ENCODE measurements at places on chromosomes 2 and 18. TPM values are rescaled to one million over a fixed set of nuclear protein-coding genes. Genes with fewer than 3 reads are reported as not detected.

- no peak for DNase-seq
Measured at GRCh38 chr2:201420442-201421113, 30.7 kb downstream of the TRAK2 start.

- peak; percentile 79 for DNase-seq
Measured at GRCh38 chr2:143259368-143259958, 130.2 kb downstream of the ARHGAP15 start.

- no peak for DNase-seq
Measured at GRCh38 chr2:217822296-217823252, 180.2 kb downstream of the TNS1 start.

Gene ABHD1
- total RNA-seq = not detected

Gene FAP
- not detected for total RNA-seq

GRCh38 chr2:239015901-239016675 lies 168.2 kb downstream of the TWIST2 start:
- DNase-seq = no peak

Gene TLX2
- not detected for total RNA-seq

- DNase-seq = peak; percentile 59
Measured at GRCh38 chr2:11681722-11682589, 12.0 kb upstream of the NTSR2 start.

DNA sequence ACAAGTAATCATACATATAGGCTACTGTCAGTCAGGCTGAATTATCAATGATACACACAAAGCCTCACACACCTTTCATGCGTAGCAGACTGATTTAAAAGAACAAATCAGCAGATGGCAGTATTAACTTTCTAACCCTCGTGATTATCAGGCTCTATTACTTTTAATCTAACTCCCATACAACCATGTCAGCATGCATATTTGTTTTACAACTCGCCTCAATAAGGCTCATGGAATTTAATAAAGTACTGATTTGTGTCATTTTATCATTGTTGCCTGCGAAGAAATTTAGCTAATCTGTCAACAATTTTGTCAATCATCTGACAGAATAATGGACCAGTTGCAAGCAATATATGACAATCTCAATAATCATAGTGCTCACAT lies 82.8 kb downstream of the SLC25A12 start:
- DNase-seq = peak; percentile 59

DNA sequence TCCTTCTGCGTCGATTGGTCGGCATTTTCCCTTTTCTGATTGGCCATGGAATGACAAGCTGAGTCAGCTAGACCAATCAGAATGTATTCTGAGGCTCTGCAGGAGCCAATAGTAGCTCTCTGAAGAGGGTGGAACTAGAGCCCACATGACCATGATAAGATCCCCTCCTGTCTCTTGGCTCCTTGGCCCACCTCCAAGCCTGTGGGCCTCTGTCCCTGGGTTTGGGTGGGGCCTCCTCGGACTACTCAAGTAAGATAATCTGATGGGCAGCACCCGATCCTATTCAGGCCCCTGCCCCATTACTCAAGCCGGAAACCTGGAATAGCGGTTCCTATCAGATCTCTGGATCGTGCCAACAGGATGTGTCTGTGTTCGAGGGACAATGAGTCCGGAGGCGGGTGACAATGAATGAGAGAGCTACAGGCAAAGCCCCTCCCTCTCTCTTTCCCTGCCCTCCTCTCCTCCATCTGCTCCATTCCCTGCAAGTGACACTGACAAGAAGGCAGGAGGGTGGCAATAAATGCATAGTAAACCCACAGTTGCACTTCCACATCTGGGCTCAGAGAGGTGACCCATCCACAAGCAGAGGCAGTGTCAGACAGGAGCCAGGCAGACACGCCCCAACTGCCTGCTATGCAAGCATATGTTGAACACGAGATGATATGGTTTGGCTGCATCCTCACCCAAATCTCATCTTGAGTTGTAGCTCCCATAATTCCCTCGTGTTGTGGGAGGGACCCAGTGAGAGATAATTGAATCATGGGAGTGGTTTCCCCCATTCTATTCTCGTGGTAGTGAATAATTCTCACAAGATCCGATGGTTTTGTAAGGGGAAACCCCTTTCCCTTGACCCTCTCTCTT lies 114.7 kb downstream of the TNS1 start:
- no peak for DNase-seq

DNA sequence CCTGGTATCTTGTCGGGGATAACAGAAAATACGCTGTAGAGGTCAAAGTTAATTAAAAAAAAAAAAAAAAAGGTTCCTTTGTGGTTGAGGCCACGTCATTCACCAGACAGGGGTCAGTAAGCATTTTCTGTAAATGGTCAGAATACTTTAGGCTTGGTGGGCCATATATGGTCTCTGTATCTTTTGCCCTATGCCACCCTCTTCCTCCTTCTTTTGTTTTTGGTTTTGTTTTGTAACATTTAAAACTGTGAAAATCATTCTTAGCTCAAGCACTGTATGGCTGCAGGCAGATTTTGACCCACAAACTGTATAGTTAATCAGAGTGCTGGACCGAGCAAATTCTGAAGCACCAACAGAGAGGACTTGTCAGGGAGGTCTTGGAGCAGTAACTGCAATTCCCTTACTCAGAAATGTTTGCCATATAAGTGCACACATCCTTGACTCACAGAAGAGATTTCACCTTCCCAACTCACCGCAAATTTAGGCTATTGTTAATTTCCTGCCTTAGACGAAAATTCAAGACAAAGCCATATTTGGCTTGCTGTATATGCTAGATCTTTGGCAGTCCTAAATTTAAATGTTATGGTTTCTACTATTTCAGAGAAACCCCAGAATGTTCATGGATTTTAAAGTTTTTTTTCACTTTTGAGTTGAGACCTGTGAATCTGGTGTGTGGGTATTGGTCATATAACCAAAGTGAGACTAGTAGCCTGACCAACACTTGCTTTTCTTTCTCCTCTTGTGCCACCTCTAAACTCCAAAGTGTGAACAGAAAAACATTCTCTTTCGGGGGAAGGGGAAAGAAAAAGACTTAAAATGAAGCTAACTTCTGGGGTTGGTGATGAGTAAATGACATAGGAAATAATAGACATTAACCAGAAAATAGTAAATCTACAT lies 65.4 kb downstream of the DOCK10 start:
- DNase-seq = no peak

DNA sequence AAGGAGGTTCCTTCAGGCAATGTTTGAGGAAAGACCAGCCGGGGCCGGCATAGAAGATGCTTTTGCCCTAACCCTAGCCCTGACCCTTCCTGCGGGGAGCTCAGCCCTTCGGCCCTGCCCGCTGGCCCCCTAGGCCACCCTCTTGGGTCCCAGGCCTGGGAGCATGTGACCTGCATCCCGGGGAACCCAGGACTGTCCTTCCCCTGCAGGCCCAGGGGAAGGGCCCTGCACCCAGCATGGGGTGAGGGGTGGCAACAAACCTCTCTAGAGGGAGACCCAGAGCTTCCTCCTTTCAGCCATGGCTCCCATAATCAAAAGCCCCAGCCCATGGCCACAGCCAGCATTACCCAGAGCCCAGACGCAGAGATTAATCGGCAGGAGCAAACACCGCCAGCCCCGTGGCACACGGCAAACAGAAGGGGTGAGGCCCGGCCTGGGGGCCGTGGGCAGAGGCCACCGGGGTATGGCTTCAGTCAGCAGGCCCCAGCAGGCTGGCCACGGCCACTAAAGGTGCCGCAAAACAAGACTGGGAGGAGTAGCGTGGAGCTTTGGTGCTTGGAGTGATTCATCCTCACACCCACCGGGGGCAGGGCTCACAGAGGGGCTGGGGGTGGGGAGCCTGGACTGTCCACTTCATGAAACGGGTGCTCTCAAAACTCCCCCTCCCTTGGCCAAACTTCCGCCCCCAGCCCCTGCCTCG lies 61.6 kb upstream of the HPCAL1 start:
- DNase-seq = no peak

Gene LCLAT1
- total RNA-seq = 15.1 TPM

GRCh38 chr18:3450012-3450798 lies at the start of gene TGIF1:
Gene TGIF1, plus strand, starts transcription at chr18:3450172. Its CDS starts 318 bp downstream, at chr18:3450490.
- peak; percentile 87 for DNase-seq

GRCh38 chr2:237282568-237283128 lies 131.3 kb downstream of the COL6A3 start:
- no peak for DNase-seq

Gene C2orf49
- total RNA-seq = 7.7 TPM

Gene EML6
- 3.0 TPM for total RNA-seq

Data from HT-29 (cell line).